Psoas muscle (tissue), 8 donors: ENCODE measurements at places on chromosomes 5 and 9.

GRCh38 chr9:37002413-37003217 lies 31.5 kb downstream of the PAX5 start:
- no peak for DNase-seq
- no peak overlapping the region for H3K27ac ChIP-seq
- H3K4me1 ChIP-seq = no peaks in the 10 kb centered on the region
- peaks cover 83% of the 10 kb centered on the region for H3K27me3 ChIP-seq
- H3K36me3 ChIP-seq = no peaks in the 10 kb centered on the region

DNA sequence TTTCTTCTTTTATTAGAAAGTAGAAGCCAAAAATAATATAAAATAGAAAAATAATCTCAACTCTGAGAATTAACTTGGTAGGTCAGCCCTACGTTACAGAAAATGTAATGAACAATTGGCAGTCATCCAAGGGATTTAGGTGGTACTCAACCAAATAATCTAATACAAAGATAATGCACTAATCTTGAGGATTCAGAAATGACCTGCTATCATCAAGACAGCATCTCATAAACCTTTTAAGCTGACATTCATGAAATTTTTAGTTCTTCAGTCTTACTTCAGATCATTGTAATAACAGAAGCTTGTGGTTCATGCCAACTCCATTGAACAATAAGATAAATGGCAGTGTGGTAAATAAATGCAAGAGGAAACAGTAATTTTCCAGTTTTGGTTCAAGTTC lies 1058.0 kb downstream of the MAT2B start:
- H3K4me3 ChIP-seq = no peak overlapping the region
- H3K27ac ChIP-seq = no peak overlapping the region
- H3K4me1 ChIP-seq = no peaks in the 10 kb centered on the region
- no peak for DNase-seq
- no peaks in the 10 kb centered on the region for H3K36me3 ChIP-seq
- H3K27me3 ChIP-seq = no peaks in the 10 kb centered on the region

GRCh38 chr9:12631866-12632265 lies 61.3 kb upstream of the TYRP1 start:
- H3K4me1 ChIP-seq = no peaks in the 10 kb centered on the region
- H3K4me3 ChIP-seq = no peak overlapping the region
- no peaks in the 10 kb centered on the region for H3K27me3 ChIP-seq
- H3K27ac ChIP-seq = no peak overlapping the region
- DNase-seq = no peak
- H3K36me3 ChIP-seq = no peaks in the 10 kb centered on the region

DNA sequence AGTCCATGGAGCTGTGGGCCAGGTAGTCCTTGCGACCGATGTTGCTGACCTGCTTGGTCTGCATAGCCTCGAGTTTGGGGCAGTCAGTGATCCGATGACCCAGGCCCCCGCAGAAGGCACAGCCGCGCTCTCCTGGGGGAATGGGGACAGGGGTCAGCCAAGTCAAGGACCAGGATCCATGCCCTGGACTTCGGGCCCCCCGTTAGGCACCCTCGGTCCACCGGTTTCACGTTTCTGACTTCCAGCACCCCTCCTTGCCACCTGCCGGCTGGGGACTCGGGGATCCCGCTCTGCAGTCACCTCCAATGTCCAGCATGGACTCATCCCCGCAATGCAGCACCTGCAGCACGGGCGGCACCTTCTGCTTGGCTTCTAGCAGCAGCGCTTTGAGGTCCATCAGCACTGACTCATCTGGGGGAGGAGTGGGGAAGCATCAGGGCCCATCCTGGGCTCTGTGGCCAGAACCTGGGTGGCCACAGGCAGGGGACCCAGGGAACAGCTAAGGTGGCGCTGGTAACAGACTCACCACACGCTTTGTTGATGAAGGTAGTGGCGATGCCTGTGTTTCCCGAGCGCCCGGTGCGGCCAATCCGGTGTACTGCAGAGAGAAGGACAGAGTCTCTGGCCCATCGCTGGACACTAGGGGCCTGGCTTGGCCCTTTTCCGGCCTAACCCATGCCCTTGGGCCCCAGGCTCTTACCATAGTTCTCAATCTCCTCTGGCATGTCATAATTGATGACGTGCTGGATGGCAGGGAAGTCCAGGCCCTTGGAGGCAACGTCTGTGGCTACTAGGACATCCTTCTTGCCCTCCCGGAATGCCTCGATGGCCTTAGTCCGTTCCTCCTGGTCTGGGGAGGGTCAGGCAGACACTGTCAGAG lies 2.4 kb upstream of the DOK3 start:
- H3K36me3 ChIP-seq = peaks cover 7% of the 10 kb centered on the region
- no peak overlapping the region for H3K4me3 ChIP-seq
- no peak for DNase-seq
- H3K4me1 ChIP-seq = peaks cover 11% of the 10 kb centered on the region

DNA sequence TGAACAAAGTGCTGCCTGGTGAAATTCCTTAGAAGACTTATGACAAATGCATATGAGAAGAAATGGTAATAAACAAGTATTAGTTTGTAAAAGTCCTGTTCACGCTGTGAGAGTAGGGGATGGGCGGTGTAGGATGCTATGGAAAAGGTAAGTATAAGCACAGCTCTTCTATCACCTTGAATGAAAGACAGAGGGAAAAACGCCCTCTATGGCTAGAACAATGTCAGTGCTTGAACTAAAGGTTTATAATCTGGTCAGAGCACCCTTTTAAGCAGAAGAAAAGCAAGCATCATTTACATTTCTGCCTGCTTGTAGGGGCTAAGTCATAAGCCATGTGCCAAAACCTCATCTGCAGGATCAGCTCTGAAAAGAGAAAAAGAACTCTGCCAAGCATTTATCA lies 115.2 kb downstream of the LHFPL2 start:
- H3K36me3 ChIP-seq = no peaks in the 10 kb centered on the region
- no peak overlapping the region for H3K27ac ChIP-seq
- no peak for DNase-seq
- no peaks in the 10 kb centered on the region for H3K4me1 ChIP-seq

GRCh38 chr9:36846621-36847020 lies 187.4 kb downstream of the PAX5 start:
- H3K4me1 ChIP-seq = no peaks in the 10 kb centered on the region
- no peak overlapping the region for H3K27ac ChIP-seq
- H3K4me3 ChIP-seq = no peak overlapping the region
- H3K36me3 ChIP-seq = no peaks in the 10 kb centered on the region
- DNase-seq = no peak

GRCh38 chr5:123976379-123977033 lies 464.5 kb downstream of the CSNK1G3 start:
- H3K36me3 ChIP-seq = no peaks in the 10 kb centered on the region
- no peak overlapping the region for H3K4me3 ChIP-seq
- H3K4me1 ChIP-seq = no peaks in the 10 kb centered on the region
- no peaks in the 10 kb centered on the region for H3K27me3 ChIP-seq

- no peaks in the 10 kb centered on the region for H3K27me3 ChIP-seq
- no peaks in the 10 kb centered on the region for H3K4me1 ChIP-seq
- DNase-seq = no peak
- no peak overlapping the region for H3K27ac ChIP-seq
- no peak overlapping the region for H3K4me3 ChIP-seq
These were observed 50.5 kb upstream of the PALM2AKAP2 start for GRCh38 chr9:109729513-109729912.

GRCh38 chr5:96247097-96247701 lies 185.8 kb downstream of the PCSK1 start:
- no peak for DNase-seq
- H3K27me3 ChIP-seq = no peaks in the 10 kb centered on the region
- H3K27ac ChIP-seq = peak overlapping the region; percentile 39

- H3K27me3 ChIP-seq = no peaks in the 10 kb centered on the region
- no peak overlapping the region for H3K27ac ChIP-seq
- H3K36me3 ChIP-seq = no peaks in the 10 kb centered on the region
- H3K4me3 ChIP-seq = no peak overlapping the region
These were observed 32.9 kb downstream of the OCLN start for GRCh38 chr5:69525490-69525889.

DNA sequence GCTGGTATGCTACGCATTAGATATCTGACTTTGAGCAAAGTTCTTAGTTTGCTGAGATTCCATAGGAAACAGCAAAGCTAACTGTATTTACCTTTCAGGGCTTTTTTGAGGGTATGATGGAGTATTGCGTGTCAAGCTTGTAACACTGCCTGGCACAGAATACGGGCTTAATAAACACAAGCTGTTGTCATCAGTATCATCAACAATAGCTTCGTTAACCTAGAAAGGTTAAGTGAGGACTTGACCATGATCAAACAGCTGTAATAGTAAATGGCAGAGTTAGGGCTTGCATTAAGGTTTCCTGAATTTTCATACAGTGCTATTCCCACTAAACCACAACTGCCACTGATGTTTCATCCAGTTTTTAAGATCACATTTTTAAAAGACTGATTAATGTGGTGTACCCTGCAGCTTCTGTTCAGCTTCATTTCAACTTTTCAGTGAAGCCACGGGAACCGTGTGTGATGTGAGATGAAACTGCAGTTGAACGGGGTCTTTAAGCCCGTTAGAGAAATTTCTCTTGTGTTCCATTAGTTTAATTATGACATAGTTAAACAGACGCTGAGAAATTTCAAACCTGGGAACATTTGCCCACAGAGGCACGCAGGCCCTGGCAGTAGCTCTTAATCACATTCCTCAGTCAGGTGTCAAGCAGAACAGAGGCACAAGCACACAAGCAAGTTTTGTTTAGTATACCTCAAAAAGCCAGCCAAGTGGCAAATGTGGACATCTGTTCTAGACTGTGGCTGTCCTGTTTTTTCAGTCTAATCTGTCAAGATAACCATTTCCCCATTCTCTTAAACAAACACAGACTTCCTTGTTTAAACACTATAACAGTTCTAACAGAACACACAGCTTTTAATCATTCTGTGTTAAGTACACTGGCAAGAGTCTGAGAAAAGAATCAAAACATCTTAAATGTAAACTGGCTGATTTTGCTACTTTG lies 147.1 kb downstream of the ZNF608 start:
- H3K27ac ChIP-seq = peak overlapping the region; percentile 44
- no peaks in the 10 kb centered on the region for H3K36me3 ChIP-seq
- no peak for DNase-seq
- H3K4me1 ChIP-seq = peaks cover 27% of the 10 kb centered on the region
- no peaks in the 10 kb centered on the region for H3K27me3 ChIP-seq
- peak overlapping the region; percentile 39 for H3K4me3 ChIP-seq

- no peaks in the 10 kb centered on the region for H3K27me3 ChIP-seq
- H3K27ac ChIP-seq = no peak overlapping the region
- DNase-seq = no peak
- no peaks in the 10 kb centered on the region for H3K4me1 ChIP-seq
- no peak overlapping the region for H3K4me3 ChIP-seq
These were observed 111.2 kb upstream of the IL12B start for GRCh38 chr5:159441441-159441840.

DNA sequence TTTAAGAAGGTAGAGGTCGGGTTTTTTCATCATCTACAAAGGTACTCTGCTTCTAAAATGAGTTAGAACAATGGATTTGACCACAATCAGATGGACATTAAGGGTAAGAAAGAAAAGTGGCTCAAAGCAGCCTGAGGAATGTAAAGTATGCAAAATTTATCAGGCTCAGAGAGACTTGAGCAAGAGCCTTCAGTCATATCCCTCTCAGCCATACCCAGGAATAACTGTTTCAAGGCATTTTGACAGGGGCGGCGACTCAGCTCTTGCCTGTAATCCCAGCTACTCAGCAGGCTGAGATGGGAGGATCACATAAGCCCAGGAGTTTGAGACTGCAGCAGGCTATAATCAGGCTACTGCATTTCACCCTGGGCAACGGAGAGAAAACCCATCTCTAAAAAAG lies 38.8 kb upstream of the ANXA2R start:
- no peaks in the 10 kb centered on the region for H3K36me3 ChIP-seq
- no peak for DNase-seq
- no peak overlapping the region for H3K4me3 ChIP-seq
- no peaks in the 10 kb centered on the region for H3K27me3 ChIP-seq
- H3K4me1 ChIP-seq = peaks cover 13% of the 10 kb centered on the region

DNA sequence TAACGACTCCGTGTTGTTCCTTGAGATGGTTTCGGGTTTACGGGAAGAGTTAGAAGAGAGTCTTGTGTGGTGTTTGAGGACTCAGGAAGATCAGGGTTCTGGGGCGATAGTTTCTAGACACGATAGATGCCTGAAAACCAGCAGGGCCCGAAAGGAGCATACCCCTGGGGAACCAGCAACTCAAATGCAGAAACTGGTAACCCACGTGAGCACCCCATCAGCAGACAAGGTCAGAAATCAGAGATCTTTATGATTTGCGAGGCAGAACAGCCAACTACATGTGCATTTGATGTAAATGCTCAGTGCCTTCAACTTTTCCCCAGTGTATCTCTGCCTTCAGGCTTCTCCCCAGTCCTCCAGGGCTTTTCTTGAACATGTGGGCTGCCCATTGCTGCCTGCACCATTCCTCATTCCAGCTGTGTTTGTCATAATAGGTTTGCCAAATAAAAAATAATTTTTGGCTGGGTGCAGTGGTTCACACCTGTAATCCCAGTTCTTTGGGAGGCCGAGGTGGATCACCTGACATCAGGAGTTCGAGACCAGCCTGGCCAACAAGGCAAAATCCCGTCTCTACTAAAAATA lies 75.1 kb downstream of the BASP1 start:
- no peak overlapping the region for H3K27ac ChIP-seq
- no peak overlapping the region for H3K4me3 ChIP-seq
- no peaks in the 10 kb centered on the region for H3K36me3 ChIP-seq
- H3K27me3 ChIP-seq = peaks cover 2% of the 10 kb centered on the region
- no peak for DNase-seq

GRCh38 chr5:127723571-127723970 lies 20.4 kb downstream of the CCDC192 start:
- no peaks in the 10 kb centered on the region for H3K27me3 ChIP-seq
- H3K36me3 ChIP-seq = no peaks in the 10 kb centered on the region
- H3K27ac ChIP-seq = no peak overlapping the region
- H3K4me1 ChIP-seq = peaks cover 3% of the 10 kb centered on the region
- DNase-seq = no peak

- no peak overlapping the region for H3K4me3 ChIP-seq
- no peak overlapping the region for H3K27ac ChIP-seq
- H3K36me3 ChIP-seq = no peaks in the 10 kb centered on the region
- no peaks in the 10 kb centered on the region for H3K27me3 ChIP-seq
- no peak for DNase-seq
These were observed 16.5 kb downstream of the ORM2 start for GRCh38 chr9:114346146-114346545.

DNA sequence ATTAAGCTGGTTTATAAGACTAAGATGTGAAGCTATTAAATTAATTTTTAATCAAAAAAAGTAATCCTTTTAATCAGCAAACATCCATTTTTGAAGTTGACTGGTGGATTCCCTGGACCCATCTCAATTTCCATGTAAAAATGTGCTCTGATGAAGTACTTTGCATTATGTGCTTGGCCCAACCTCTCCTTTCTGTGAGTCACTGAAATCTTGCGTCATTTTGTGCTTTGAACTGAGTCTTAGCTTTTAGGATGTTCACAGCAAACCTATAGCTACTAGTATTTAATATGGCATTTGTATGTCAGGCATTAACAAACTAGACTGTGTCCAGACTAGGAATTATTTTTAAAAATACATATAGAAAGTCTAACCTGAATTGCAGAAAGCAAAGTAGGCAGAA lies 55.0 kb upstream of the CDH12 start:
- H3K27ac ChIP-seq = no peak overlapping the region
- no peak for DNase-seq
- H3K4me1 ChIP-seq = no peaks in the 10 kb centered on the region
- no peak overlapping the region for H3K4me3 ChIP-seq
- H3K36me3 ChIP-seq = no peaks in the 10 kb centered on the region
